ENCODE measurements at places on chromosomes 4 and X.

GRCh38 chrX:111123125-111123524, 27.1 kb downstream of the PAK3 start:
- no peak for DNase-seq

DNA sequence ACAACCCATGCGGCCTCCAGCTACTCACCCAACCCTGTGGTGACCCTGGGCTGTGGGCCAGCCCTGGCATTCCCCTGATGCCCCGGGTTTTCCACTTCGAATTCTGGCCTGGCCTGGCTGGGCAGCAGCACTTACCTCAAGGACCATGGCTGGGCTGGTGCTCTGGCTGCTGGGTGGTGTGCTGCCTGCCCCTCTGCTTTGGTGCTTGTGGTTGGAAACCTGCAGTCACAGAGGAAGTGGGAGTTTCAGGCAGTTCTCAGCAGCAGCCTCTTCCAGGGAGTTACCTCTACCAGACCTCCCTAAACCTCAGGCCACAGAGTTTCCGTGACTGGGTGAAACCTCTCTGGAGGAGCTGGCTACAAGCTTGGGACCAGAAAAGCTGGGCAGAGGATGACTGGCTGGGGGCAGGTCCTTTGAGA, at the start of gene CXCR3:
CXCR3 (minus strand) TSS at position 209 of the 419 bp plus-strand sequence; CDS start at position 147, 62 bp downstream.
- DNase-seq: no peak

DNA sequence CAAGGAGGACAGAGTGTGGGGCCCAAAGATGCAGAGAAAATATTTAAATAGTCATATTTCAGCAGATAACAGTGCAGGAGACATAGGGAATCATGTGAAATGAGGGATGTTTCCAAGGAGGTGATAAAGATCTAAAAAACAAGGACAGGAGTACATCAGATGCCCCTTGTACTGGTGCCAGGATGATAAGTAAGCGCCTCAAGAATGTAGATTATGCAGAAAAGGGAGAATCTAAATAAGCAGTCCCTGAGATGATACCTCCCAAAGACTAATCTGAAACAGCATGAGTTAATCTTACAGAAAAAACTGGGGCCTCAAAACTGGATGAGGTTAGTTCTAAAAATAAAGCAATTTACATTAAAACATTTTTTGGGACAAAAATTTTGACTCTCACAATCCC, 136.1 kb upstream of the WDFY3 start:
- no peak for DNase-seq

DNA sequence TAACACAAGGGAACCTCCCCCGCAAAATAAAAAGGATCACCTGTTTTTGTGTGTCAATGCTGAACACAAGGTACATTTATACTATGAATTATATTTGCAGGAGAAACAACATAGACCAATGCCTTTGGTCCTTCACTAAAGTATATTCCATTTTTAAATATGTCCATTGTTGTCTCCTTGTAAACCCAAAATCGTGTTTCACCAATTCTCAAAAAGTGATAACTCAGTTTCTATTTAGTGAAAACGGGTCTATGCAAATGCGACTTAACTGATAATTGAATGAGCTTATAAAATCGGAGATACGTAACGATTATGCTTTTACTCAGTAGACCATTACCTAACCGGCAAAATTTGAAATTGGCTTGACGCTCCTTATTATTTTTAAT, 2.1 kb downstream of the BRWD3 start:
- no peak for DNase-seq

DNA sequence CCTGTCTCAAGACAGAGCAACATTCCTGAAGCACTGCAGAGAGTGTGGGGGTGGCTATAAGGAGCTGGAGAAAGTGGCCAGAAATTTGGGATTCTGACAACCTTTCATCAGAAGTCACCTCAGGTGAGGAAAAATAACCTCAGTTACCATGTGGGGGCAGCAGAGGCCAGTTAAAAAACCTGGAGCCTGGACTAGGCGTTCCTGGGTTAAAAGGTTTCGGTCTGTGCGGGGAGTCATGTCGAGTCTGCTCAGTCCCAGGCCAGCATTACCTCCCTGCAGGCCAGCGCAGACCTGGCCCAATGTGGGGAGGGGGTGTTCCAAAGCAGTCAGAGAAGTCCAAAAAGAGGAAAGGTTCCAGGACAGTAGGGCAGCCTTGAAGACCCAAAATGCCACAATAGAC, 10.9 kb upstream of the NALF2 start:
- DNase-seq: no peak

- DNase-seq: no peak
These were observed 18.1 kb upstream of the ATOH1 start for GRCh38 chr4:93810340-93810992.

DNA sequence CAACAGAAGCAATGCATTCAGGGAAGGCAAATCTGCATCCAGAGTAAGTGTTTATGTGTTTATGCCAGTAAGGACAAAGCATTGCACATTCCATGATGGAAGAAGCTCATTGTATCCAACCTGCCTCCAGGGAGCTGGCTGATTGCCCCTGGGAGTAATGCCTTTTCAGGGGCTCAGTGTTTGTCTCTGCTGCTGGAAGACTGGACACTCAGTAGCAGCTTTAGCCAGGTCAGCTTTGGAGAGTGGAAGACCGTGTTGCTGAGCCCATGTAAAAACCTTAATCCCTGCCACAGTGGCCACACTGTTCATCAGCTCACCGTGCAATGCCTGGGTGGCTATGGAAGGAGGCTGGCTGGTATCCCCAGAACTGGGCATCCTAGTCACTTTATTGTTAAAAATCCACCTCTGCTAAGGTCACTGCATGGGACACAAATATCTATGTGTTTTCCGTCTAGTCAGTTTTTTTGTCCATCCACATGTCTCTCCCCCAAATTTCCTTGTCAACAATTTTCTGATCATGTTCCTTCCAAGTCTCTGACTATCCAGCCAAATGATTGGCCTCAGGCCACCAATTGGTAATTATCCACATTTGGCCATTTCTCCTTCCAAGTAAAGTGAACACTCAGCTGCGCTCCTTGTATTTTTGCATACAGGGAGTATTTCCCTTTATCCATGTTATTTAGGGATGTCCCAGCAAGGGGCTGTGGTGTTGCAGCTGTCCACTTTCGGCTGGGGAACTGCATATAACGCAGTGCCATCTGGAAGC, 2044.5 kb upstream of the AGA start:
- DNase-seq: no peak

DNA sequence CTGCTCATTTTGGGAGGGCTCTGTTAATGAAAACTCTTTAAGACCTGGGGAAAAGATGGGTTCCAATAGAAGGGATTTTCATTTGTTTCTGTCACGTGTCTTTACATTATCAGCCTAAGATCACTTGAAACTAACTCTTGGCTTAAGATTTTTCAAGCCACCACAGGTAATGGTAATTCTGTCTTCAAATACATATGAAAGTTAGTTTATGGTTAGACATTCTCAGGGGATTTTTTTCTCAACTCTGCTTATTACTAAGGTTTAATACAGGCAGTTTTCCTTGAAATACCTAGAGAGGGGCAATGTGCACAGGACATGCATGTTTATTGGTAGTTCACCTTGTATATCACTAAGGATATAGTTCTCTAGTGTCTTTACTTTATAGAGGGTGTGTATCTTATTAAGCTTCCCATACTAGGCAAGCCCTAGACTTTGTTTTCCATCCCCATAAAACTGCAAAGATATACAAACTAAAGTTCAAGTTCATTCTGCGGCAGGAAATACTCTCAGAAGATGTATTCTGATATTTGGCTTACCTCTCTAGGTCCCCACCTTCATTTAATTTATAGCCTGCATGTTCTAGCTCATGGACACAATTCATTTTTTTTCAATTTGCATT, 38.2 kb upstream of the MYOZ2 start:
- DNase-seq: no peak

DNA sequence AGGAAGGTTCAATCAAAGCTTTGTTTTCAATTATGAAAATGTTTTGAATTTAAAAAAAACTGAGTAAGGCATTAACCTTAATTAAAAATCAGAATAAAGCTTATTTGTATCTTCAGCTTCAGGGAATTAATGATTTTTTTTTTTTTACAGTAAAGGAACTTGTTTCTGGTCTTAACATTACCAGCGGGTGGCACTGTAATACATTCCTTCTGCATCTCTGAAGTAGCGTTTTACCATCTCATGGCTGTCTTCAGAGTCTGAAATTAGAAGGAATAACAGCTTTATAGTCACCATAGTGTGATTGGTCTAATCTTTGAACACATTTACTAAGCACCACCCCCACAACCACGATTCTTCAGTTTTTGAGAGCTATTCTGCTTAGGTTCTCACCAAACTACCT, 102.6 kb downstream of the IL1RAPL2 start:
- DNase-seq: no peak

DNA sequence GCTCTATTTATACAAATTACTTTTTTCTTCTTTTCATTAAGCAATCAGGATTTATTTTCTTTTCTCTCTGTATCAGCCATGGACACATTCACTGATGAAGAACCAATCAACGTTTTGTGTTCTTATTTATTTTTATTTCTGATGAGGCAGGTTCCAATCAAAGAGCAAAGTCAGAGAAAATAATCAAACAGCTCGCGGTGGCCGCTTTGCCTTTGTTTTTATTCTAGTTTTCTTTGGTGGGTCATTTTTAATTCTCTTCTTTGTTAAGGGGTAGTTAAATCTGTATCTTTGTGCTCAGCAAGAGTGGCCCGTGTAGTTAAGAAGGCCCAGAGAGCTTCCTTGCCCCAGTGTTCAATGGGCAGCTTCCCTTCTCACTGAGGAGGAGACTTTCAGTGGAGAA, 71.4 kb downstream of the FBXO8 start:
- DNase-seq: no peak

GRCh38 chr4:22522206-22522605, 6.3 kb upstream of the ADGRA3 start:
- DNase-seq: no peak

DNA sequence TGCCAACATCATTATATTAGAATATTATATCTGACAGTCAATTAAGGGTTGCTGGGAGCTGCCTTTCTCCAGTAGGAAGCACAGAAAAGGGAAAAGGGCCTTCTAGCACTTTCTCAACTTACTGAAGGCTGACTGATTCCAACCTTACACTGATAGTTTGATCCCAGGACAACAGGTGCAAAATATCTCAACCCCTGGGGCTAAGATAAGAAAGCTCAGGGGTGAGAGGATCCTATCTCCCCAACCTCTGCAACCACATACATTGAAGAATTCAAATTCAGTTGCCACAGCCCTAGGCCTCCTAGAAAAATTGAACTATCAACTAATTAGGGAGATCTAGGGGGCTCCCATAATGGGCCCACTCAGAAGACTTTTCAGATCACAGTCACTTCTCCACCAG, 179.1 kb upstream of the GPRIN3 start:
- no peak for DNase-seq

DNA sequence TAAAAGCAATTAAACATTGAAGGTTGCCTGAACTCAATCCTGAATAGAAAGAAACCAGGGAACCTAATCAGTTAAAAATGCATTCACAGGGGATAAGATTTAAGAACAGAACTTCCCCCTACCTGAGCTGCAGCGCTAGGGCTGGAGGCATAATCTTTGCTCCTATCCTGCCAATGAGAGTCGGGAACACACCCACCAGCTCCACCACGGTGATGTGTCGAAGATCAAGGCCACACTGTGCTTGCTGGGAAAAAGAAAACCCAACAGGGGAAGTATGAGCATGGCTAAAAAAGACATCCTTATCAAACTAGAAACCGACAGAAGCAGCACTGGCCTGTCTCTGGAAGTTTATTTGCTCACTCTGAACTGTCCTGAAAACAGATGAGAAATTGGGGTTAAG, 66.3 kb downstream of the SRPX start:
- no peak for DNase-seq

DNA sequence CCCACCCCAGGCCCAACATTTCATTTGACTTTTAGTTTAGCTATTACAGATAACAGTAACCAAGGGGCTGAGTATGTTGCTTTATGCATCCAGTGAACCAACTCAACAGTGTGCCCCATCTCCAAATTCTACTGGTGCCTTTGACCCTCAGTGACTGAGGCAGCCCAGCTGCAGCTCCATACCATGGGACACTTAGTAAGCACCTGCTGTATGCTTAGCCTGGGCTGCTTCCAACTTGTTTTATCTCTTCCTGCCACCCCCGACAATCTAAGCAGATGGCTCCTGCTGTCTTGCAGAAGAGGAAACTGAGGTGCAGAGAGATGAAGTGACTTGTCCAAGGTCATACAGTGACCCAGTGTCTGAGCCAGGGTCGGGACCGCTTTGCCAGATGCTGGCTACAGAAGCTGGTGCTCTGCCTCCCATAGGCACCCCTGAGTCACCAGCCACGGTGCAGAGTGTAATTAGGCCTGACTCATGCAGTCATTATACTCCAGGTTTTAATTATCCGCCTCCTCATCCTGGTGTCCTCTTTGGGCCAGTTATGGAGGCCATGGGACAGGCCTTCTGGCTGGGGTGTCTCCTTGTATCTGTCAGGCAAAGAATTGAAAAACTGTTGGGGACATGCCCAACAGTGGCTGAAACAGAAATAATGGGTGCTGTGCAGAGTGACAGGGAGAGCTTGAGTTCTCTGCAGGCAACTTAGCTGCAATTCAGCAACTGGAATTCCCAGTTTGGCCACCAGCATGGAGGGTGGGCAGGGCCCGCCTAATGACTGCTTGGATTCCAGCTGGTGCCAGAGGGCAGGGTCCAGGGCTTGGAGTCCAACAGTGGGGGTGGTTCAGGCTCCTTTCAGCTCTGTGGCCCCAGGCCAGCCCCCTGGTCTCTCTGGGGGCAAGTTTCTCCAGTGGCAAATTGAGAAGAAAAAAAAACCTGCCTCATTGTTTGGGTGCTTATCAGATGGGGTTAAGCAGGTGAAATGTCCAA, 8.2 kb upstream of the GPR78 start:
- no peak for DNase-seq

- DNase-seq: no peak
These were observed 31.8 kb downstream of the CENPU start for GRCh38 chr4:184702114-184702513.

- DNase-seq: no peak
These were observed 132.3 kb upstream of the PTCHD1 start for GRCh38 chrX:23202326-23202725.

- DNase-seq: no peak
These were observed 435.8 kb upstream of the CPEB2 start for GRCh38 chr4:14566518-14566917.

DNA sequence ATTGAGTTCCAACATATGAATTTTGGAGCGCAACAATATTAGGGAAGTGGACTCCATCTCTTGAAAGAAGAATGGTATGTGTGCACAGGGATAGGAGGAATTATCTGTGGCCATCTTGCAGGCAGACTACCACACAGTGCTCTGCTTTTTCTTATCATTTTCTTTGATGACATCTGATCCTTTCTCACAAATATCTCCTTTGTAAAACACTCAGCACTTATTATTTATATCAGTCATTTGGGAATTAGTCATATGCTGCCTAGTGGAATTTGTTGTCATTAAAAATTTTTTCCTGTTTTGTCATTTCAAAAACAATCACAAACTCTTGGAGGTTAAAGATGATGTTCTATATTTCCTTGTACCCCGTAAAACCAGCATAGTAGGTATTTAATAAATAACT, 444.3 kb upstream of the ATOH1 start:
- no peak for DNase-seq

- no peak for DNase-seq
These were observed 307.2 kb downstream of the SLC7A11 start for GRCh38 chr4:137934911-137935310.

DNA sequence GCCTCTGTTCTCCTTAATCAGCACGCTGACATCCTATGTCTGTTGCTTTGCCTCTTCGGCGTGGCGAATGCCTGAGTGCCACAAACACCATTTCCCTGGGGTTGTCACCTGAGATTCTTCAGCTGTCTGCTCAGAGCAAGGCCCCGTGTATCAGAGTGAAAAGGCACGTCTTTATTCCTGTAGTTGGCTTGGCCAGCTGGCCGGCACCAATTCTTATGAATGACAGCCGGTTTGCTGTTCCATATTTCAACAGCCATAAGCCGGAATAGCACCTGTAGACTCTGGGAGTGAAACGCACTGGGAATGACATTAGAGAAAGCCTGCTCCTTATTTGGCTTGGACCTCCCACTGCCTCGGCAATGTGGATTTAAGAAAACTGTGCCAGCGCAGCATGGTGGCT, 89.3 kb downstream of the MGST2 start:
- DNase-seq: no peak

All from inflammatory macrophage treated with lipopolysaccharide for 4 hours (primary cell).